ENCODE measurements at places on chromosomes 3 and 15. TPM values are rescaled to one million over a fixed set of nuclear protein-coding genes. Genes with fewer than 3 reads are reported as not detected.

GRCh38 chr3:100602506-100603444 lies 6.6 kb upstream of the ADGRG7 start:
- DNase-seq = no peak

The KBTBD8 gene
- 2.9 TPM for total RNA-seq

- DNase-seq = no peak
Observed at GRCh38 chr3:178996399-178996798, 75.2 kb downstream of the ZMAT3 start.

The STAC gene
- total RNA-seq = 4.4 TPM

- DNase-seq = no peak
Observed at GRCh38 chr3:102510663-102511062, 75.8 kb downstream of the ZPLD1 start.

The EFCAB12 gene
- total RNA-seq = 0.40 TPM

The NMNAT3 gene
- 8.6 TPM for total RNA-seq

GRCh38 chr15:38229705-38230310 lies 22.8 kb upstream of the SPRED1 start:
- no peak for DNase-seq

- DNase-seq = no peak
Observed at GRCh38 chr3:141103067-141103466, 51.9 kb downstream of the SPSB4 start.

DNA sequence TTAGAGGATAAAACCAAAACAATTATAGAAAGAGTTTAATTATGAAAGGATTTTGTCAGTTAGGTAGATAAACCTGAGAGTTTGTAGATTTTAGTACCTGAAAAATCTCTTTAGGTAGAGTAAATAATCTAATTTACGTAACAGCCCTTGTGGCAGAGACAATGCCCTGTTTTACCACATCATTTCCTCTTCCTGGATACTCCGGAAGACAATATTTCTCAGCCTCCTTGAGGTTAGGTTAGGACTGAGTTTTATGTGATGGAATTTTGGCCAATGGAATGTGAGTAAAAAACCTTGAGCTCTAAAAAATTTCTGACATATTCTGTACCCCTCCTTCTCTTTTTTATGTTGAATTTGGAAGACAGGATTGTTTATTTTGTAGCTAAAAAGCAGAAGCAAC lies 50.7 kb upstream of the TPRG1 start:
- no peak for DNase-seq

- DNase-seq = no peak
Observed at GRCh38 chr3:177652556-177653291, 455.4 kb upstream of the TBL1XR1 start.

GRCh38 chr15:36958606-36959005 lies 141.7 kb downstream of the MEIS2 start:
- no peak for DNase-seq

DNA sequence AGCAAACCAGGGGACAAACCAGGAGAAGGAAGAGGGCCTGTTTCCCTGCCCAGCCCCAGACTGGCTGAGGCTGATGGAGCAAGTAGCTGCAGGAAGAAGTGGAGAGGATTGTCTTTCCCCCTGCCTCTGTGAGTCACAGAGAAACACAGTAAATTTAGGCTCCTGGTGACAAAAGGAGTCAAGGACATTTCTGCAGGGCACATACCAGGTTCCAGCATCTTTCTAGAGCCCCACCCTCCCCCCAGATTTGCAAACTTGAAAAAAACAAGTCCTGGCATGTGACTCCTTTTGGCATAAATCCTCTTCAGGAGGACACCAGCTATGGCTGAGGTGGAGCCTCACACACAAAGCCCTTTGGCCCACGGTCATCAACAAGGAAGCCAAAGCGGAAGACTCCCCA lies 17.8 kb downstream of the PLD1 start:
- DNase-seq = no peak

The SEMA3G gene
- 38.3 TPM for total RNA-seq

The GOLGA8T gene
- total RNA-seq = 1.5 TPM

GRCh38 chr15:50128266-50128665 lies 9.2 kb upstream of the ATP8B4 start:
- DNase-seq = peak; percentile 84

The SPESP1 gene
- total RNA-seq = 2.0 TPM

DNA sequence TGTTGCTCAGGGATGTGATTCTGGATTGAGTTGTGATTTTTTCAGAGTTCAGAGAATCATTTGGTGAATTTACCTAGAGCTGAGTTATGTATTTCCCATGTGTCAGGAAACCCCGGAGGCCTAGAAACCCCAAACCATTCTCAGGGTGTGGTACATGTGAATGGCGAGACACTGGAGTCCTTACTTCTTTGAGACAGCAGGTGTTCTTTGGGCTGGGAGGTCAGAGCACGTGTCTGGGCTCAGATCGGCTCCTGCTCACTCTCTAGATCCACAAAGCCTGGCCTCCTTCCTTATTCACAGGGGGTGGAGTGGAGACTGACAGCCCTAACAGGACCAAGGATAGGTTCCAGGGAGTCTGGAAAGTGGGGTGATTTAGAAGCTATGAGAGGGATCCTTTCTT lies 145.8 kb downstream of the CHDH start:
- DNase-seq = no peak

DNA sequence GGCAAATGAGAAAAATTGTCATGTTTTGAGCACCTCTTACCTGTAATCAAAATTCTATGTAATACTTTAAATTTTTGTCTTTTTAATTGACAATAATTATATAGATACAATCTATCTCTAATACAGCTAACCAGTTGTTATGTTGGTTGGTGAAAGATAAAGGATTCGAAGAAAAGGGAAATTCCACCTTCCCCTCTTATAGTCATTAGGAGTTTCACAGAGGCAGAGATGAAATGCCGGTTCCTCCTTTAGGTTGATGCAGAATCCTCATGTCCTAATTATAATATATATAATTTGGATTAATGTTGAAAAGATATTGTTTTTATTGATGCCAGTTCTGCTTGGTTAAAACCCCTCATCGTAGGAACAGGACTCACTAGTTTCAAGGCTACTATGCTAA lies 67.1 kb downstream of the LRCH3 start:
- DNase-seq = no peak

DNA sequence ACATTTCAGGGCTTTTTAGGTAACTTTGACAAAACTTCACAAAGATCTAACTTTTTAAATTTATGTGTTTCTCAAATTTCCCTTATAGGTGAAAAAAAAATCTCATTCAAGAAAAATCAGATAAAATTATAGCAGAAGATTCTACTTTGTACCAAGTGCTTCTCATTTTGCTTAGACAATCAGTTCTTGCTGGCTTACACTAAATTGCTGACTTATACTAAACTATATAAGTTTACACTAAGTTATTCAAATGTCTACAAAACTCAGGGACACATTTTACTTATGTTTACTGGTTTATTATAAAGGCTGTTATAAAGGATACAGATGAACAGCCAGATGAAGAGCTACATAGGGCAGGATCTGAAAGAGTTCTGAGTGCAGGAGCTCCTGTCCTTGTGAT lies 195.1 kb downstream of the ZPLD1 start:
- DNase-seq = no peak

- DNase-seq = no peak
Observed at GRCh38 chr3:87397211-87397610, 120.8 kb upstream of the POU1F1 start.

- no peak for DNase-seq
Observed at GRCh38 chr3:133289322-133289721, 110.5 kb upstream of the BFSP2 start.

The KBTBD13 gene
- total RNA-seq = 0.27 TPM

The RARB gene
- 15.2 TPM for total RNA-seq

Measured in sciatic nerve (tissue), 2 donors.